ENCODE measurements at places on chromosomes 1 and 21.

GRCh38 chr1:67686267-67687197 is 1.5 kb downstream of the GADD45A start:
- DNase-seq: peak; percentile 82

GRCh38 chr1:47191940-47192457 is 2.2 kb upstream of the PDZK1IP1 start:
- DNase-seq: no peak

GRCh38 chr21:31162827-31163226 is 124.6 kb upstream of the KRTAP19-8 start:
- no peak for DNase-seq

DNA sequence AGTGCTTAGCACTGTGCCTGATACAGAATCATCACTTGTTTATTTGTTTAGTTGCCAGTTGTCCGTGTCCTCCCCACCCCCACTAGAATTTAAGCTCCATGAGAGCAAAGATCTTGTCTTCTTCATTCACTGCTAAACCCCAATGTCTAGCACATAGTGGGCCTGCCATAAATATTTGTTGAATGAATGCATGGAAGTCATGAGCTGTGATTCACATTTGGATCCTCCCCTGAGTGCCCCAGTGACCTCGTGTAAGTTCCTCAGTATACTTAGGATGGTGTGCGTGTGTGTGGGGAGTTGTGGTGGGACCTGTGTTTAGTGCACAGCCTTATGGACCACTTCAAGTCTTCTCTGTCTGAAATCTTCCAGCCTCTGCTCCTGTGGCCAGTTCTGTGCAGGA is 23.1 kb downstream of the IER5 start:
- DNase-seq: no peak

GRCh38 chr1:223224465-223224864 is 81.4 kb upstream of the TLR5 start:
- DNase-seq: no peak

DNA sequence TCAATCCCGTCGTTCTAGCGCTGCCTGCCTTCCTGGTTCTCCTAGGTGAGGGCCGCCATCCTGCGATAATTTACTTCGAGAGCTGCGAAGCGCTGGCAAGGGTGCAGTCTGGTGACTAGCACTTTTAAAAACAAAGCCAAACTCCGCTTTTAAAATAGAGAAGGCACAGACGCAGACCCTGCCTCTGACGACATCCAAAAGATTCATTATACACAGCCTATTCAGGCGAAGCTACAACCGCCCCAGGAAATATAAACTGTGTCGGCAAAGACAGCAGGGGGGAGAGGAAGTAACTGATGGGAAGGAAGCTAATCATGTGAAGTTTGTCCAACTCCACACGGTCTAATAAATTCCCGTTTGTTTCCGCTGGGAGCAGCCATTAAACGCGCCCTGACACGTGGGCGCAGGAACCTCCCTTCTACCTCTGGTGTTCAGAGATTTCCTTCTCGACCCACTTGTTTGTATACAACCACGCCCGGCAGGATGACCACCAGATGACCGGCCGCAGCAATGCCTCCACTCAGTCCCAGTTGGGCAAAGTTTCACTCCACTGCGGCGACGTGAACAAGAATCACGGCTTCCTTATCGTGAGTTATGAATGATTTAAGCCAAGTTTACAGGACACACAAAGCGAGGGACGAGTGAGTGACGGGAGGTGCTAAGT is 1.3 kb downstream of the GNG12 start:
- peak; percentile 69 for DNase-seq

- DNase-seq: no peak
Observed at GRCh38 chr1:17423781-17424245, 15.7 kb downstream of the RCC2 start.

Measured in Right ventricle myocardium superior (tissue), 1 donor.